ENCODE measurements at places on chromosomes 7 and 10. TPM values are rescaled to one million over a fixed set of nuclear protein-coding genes. Genes with fewer than 3 reads are reported as not detected.

The ACSM6 gene
- total RNA-seq: not detected

The PVRIG gene
- not detected for total RNA-seq

The CALN1 gene
- under 0.01 TPM for total RNA-seq

The TMEM26 gene
- total RNA-seq: not detected

The VENTX gene
- not detected for total RNA-seq

The DDX21 gene
- 170 TPM for total RNA-seq

The VWC2 gene
- total RNA-seq: not detected

The SH2D4B gene
- under 0.01 TPM for total RNA-seq

The SDHAF3 gene
- 9.6 TPM for total RNA-seq

All from tracheal epithelial cell (primary cell).